Natural killer cell (primary cell): ENCODE measurements at places on chromosomes 5 and 9. TPM values are rescaled to one million over a fixed set of nuclear protein-coding genes. Genes with fewer than 3 reads are reported as not detected.

- DNase-seq, result no peak
Observed at GRCh38 chr5:58088941-58089340, 370.9 kb downstream of the PLK2 start.

GRCh38 chr5:175456105-175456742 is 12.2 kb upstream of the DRD1 start:
- DNase-seq, result no peak

DNA sequence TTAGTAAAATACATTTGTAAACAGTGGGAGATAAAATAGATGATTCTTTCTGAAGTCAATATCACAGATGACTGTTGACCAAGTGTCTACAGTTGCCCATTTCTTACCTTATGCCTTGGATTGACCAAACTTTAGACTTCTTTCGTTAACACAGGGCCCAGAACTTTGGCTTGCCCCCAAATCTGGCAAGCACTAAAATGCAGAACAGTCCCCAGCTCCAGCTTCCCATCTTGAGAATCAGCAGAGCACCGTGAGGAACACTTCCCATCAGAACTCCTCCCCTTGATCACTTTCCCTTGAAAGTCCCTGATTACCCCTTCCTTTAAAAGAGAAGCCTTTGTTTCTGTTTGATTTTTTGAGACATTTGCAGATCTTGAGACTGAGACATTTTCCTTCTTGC is 1039.9 kb downstream of the TLE1 start:
- no peak for DNase-seq

GRCh38 chr9:76223749-76224340 is 170.4 kb downstream of the RFK start:
- no peak for DNase-seq

DNA sequence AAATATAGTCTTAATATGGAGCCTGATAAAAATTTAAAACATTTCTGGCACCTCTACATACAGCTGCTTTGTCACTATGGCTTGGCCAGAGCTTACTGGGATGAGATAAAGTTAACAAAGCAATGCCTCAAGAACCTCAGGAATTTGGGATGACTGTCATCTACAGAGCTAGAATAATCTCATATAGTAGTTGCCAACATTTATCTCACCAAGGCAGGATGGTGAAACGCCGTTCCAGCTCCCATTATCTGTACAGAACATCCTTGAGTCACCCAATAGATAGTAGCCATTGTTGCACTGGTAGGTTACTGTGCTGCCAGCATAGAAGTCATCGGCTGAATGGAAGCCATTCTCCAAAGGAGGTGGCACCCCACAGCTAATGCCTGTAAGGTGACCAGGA is 94.6 kb upstream of the TXNDC8 start:
- DNase-seq, result no peak

DNA sequence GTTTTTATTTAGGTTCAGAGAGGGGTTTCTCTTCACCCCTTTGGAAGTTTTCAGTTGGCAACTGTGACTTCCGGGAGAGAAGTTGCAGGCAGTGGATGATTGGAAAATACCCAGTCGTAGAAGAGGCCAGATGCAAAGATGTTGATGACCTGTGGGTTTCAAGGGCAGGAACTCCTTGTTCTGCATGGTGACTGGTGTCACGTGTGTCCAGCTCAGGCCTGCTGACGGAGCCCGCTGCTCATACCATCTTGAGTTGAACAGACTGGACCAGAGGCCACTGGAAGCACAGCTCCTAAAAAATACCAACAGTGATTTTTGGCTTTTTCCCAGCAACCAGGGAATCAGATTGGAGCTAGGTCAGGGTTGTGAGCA is 243.9 kb upstream of the KLF4 start:
- DNase-seq, result no peak

DNA sequence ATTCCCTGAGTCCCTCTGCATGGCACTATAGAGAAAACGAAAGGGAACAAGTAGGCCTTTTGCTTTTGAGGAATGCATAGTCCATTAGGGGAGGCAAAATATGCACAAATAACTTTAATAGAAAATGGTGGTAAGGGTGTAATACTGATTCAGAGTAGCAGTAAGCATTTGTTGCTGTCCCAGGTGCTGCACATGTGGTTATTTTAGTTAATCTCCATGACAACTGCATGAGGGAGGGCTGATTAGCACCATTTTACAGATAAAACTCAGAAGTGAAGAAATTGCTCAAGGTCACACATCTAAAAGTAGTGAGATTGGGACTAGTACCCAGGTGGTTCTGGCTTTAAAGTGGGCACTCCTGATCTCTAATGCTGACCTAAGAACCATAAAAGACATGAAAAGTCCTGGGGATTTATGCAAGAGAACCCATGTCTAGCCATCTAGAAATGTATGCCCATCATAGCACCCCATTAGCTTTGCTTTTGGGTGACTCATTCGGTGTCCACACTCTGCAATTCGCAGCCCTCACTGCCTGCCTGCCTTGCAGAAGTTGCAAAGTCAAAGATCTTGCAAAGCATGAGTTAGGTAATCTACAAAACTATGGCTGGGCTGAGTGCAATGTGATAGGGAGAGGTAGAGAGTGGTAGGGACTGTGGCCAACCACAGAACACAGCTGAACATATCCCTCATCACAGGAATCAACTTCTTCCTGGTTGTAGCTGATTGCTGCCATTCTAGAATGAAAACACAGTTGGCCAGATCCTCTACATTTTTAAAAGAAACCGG is 195.2 kb downstream of the PTTG1 start:
- no peak for DNase-seq

DNA sequence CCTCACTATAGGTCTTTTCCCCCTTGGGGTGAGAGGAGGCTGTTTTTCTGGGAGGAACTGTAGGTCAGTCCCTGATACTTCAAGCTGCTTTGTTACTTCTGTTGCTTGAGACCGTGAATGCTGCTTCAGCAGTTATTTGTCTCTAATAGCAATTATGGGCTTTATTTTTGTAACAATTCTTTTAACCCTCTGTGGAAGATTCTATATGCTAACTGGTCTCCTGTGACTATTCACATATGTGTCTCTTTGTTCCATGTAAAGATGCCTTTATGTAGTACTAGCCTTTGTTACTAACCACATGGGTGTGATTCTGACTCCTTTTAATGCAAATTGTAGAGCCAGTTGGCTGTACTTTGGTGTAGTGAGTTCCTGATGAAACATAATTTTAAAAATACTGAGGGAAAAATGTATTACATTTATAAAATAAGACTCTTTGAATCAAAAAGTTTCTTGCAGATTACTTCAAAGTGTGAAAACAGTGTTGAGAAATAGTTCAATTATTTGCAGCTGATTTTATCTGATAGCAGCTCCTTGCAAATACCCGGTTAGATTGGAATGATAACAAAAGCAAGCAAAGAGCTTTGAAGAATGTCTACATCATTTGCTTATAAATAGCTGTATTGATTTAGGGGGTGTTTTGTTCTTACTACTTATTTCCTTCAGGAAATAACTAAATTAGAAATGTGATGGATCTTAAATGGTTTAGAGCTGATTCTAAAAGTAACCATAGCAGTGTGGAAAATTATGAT is 46.6 kb downstream of the ANGPTL2 start:
- DNase-seq, result no peak

- no peak for DNase-seq
Observed at GRCh38 chr5:264338-264737, 7.1 kb upstream of the PDCD6 start.

DNA sequence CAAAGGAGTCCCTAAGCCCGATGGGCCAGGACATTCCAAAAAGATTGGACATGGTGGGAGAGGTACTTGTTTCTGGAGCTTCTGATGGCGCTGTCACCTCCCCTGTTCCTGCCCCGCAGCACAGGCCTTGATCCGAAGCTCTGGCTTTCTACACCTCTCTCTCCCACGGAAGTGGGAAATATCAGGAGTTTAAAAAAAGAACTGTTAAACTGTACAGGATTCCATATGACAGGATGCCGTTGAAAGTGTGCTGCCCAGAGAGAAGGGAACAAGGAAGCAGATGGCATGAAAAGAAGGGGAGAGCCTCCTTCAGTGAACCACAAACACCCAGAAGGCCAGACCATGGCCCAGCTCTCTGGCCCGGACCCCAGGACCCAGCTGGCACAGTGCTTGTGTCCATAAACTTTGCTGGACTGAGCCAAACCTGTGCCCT is 26.8 kb upstream of the SLC2A8 start:
- no peak for DNase-seq

- DNase-seq, result no peak
Observed at GRCh38 chr9:1514776-1515363, 464.7 kb downstream of the DMRT2 start.

DNA sequence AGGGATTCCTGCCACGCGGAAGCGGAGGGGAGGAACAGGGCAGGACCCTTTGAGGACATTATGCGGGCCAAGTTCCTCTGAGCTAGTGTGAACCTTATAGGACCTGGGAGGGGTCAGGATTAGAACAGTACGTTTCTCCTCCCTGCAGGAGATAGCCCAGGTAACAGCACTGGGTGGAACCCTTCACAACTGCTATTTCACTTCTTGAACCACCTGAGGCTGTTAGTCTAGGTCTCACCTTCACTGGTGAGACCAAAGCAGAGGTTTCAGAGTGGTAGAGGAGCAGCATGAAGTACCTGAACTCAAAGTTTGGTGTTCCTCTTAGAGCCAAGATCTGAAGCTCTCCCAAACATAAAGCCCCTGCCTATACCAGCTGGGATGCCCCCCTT is 832 bp downstream of the EIF4EBP3 start:
- no peak for DNase-seq

DNA sequence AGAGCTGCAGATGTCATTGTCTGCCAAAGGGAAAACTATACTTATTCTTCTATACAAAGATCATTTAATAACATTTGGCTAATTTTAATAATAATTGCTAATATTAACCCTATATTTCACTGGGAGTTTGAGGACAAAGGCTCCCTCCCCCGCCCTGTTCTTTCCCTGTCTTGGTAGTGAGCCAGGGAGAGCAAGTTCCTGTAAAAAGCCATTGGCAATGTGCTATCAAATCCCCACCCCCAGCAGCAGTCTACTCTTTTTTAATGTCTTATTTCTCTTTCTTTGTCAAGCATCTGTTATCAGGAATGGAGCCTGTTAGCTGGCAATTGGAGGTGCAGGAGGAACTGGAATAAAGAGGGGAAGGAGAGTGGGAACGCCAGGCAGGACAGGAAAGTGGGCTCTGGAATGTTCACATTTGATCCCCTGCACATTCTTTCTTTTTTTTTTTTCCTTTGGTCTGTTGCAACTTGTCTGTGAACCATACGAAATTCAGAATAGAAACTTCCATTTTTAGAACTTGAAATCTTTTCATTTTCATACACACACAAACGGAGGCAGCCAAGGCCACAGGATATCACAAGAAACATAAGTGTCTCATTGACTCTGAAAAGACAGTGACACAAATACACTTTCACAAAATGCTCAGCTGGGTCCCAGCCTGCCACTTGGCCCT is 664.8 kb upstream of the ZNF608 start:
- no peak for DNase-seq

DNA sequence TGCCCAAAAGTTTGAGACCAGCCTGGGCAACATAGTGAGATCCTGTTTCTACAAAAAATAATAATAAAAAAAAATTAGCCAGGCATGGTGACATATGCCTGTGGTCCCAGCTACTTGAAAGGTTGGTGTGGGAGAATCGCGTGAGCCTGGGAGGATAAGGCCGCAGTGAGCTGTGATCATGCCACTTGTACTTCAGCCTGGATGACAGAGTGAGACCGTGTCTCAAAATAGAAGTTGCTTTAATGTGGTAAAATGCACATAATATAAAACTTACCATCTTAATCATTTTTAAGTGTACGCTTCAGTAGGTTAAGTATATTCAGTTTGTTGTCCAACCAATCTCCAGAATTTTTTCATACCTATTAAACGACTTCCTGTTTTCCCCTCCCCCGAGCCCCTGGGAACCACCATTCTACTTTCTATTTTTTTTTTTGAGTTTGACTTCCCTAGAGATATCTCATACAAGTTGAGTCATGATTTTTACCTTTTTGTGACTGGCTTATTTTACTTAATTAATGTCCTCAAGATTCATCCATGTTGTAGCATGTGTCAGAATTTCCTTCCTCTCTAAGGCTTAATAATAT is 120.1 kb upstream of the POC5 start:
- no peak for DNase-seq

- no peak for DNase-seq
Observed at GRCh38 chr5:154346427-154346826, 99.4 kb upstream of the SAP30L start.

DNA sequence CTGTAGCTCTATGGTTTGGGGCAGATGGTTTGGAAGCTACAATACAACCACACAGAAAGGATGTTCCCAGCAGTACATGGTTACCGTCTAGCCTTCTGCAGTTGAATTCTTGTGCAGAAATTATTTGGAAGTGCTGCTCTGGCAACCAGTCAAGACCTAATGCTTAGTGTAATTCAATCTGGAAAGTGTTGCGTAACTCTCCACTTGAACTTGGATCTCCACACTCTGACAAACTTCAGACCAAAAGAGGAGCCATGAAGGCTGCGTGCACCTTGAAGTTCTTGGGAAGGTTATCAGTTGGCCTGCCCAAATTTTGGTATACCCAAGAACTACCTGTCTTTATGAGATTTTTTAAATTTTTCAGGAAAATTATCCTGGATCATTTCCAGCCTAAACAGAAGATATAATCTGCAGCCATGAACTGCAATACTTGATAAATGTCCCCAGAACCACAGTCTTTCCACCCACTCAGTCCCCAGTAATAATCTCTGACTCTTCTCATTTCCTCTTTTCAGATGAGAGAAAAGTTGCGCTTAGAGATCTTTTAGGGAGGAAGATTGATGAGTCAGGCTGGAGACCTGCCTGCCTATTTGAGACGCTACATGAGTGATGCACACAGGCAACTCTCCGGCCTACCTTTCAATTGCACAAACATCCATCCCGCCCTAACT is 159.9 kb downstream of the FANCC start:
- DNase-seq, result no peak

DNA sequence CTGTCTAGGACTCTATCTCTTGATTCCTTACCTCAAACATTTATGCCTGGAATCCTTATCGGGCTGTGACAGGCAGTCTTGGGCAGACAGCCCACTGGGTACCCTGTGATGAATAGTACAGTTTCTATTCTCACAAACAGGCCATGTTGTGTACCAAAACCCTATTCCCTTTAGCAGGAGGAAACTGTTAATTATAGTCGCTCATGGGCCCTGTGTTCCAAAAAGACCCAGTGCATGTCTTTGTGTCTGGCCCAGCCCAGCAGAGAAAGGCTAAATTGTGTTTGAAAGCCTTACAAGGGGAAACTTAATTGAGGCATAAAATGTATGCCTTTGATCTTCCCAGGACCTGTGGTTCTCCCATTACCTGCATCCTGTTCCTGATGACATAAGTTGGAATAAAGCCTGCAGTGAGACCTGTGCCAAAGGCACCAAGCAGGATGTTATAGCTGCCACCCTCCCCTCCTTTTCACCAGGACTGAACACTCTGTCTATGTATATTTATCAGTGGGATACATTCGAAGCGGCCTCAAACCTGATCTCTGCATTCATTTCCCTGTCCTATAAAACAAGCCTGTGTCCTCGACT is 43.3 kb downstream of the TLR4 start:
- no peak for DNase-seq

GRCh38 chr9:35716230-35716629 is 15.8 kb downstream of the TLN1 start:
- no peak for DNase-seq

HRH2 gene
- 3.1 TPM for total RNA-seq

HMCN2 gene
- total RNA-seq, result not detected

CCT5 gene
- total RNA-seq, result 62.2 TPM

F12 gene
- total RNA-seq, result 1.7 TPM

ACSL6 gene
- 2.2 TPM for total RNA-seq

IL7R gene
- 22.0 TPM for total RNA-seq

PCAT7 gene
- total RNA-seq, result not detected

CMYA5 gene
- 0.93 TPM for total RNA-seq

TUSC1 gene
- total RNA-seq, result 0.58 TPM

ALDH1A1 gene
- total RNA-seq, result 1.7 TPM

ST6GALNAC4 gene
- total RNA-seq, result 18.8 TPM

IFNW1 gene
- not detected for total RNA-seq

VDAC1 gene
- 54.0 TPM for total RNA-seq

PSMD5 gene
- 37.1 TPM for total RNA-seq
